ENCODE measurements at places on chromosomes 1 and 21. TPM values are rescaled to one million over a fixed set of nuclear protein-coding genes. Genes with fewer than 3 reads are reported as not detected.
A peak's percentile ranks its signal among the peaks of the same experiment; 100 is the strongest.

The KPRP gene
- not detected for total RNA-seq

The WNT3A gene
- not detected for total RNA-seq

The MAP3K7CL gene
- 0.92 TPM for total RNA-seq

The GNG4 gene
- total RNA-seq: 0.43 TPM

The TMEM51 gene
- 48.1 TPM for total RNA-seq

The UHMK1 gene
- total RNA-seq: 37.6 TPM

The SEMA6C gene
- total RNA-seq: 2.2 TPM

The IKBKE gene
- 22.3 TPM for total RNA-seq

The FNBP1L gene
- total RNA-seq: 37.6 TPM

DNA sequence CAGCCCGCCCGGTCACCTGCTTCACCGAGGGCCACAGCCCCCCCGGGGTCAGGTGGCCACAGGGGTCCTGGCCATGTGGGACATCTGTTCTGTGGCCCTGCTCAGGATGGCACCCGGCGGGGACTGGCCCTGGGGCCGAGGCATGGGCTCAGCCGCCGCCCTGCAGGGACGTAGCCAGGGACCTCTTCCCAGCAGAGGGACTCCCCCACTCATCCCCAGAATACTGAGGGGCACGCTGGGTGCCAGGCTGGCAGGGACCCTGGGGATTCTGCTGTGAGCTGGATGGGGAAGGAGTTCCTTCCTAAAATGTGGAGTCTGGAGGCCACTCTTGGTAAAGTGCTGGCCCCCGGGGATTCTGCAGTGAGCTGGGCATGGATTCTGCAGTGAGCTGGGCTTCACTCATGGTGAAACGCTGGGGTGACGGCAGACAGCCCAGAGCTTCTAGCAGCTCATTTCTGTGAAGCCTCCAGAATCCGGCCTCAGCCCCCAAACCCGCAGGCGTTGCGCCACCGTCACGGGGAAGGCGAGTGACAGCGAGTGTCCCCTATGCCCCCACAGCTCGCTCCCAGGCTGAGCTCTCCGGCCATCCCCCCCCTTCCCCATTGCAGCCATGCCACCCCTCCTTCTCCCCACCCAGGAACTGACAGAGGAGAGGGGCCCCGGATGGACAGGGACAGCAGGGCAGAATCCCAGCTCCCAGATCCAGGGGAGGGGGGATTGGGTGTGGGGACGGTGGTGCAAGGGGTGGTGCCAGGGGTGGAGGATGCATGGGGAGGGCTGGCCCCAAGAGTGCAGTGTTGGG is 1.4 kb downstream of the ITGB2 start:
- DNase-seq: no peak

GRCh38 chr1:165857046-165857801 is 29.8 kb downstream of the UCK2 start:
- DNase-seq: peak; percentile 68

GRCh38 chr1:5477716-5478115 is 514.5 kb downstream of the NPHP4 start:
- no peak for DNase-seq

GRCh38 chr1:59697150-59697800 is 117.5 kb upstream of the HOOK1 start:
- DNase-seq: no peak

- no peak for DNase-seq
Observed at GRCh38 chr21:45010096-45010495, 64.3 kb upstream of the ADARB1 start.

DNA sequence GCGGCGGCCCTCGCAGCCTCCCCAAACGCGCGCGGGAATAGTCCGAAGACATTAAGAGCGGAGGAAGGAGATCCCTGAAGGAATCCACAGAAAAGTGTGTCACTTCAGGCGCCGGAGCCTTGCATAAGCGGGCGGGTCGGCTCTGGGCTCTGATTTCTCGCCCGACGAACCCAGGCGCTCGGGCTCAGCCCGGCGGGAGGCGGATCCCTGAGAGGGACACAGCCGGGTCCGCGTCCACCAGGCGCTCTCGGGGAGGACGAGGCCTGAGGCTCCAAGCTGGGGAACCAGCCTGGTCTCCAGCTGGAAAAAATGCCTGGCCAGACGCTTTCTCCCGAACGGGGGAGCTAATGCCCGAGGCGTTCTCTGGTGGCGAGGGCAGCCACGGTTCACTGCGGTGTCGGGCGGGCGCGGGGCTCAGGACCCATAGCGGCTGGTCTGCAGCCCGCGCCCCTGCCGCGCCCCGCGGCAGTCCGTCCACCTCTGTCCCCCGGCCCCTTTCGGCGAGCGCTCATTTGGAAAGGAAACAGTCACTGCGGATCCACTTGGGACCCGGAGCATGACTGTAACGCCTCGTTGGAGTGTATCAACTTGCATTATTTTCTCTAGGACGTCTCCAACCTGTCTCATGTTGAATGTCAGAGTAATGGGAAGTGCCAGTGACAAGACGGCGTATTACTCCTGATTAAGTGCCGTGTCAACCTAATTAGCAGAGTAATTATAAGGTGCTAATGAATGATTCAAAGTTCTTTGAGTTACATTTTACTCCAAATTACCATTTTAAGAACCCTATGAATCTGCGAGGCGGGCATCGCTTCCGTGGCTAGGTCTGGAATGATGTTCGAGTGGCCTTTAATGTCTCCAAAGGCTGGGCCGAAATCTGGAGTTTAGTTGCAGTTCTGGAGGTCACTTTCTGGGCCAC is 1.6 kb upstream of the BARHL2 start:
- no peak for DNase-seq

DNA sequence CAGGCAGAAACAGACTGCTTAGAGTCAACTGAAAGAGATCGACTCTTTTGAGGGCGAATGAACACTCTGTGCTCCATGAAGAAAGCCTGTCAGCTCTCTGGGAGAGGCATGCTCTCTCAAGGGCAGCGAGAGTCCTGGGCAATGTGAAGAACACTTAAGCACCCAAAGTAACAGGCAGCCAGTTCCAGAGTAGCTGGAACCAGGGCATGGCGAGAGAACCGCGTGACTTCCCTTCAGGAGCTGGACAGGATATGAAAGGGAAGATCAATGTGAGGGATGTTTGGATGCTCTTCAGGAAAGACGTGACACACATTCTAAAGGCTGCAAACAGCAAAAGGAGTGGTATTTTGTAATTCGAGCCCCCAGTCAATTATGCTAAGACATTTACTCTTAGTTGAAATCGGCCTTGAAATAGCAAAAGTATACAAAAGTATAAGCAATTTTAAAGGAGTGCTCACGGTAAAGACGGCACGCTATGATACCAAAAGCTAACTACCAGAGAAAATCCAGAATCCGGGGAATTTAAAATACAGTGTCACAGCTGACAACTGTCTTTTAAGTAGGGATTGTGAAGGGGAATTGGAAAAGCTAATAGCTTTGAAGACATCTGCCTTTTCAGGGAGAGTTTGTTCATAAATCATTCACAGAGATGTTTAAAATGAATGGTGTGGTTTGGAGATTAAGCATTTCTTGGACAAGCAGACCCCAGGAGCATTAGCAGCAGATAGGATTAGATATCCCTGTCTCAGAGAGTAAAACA is 20.8 kb downstream of the ADAMTS5 start:
- DNase-seq: no peak

DNA sequence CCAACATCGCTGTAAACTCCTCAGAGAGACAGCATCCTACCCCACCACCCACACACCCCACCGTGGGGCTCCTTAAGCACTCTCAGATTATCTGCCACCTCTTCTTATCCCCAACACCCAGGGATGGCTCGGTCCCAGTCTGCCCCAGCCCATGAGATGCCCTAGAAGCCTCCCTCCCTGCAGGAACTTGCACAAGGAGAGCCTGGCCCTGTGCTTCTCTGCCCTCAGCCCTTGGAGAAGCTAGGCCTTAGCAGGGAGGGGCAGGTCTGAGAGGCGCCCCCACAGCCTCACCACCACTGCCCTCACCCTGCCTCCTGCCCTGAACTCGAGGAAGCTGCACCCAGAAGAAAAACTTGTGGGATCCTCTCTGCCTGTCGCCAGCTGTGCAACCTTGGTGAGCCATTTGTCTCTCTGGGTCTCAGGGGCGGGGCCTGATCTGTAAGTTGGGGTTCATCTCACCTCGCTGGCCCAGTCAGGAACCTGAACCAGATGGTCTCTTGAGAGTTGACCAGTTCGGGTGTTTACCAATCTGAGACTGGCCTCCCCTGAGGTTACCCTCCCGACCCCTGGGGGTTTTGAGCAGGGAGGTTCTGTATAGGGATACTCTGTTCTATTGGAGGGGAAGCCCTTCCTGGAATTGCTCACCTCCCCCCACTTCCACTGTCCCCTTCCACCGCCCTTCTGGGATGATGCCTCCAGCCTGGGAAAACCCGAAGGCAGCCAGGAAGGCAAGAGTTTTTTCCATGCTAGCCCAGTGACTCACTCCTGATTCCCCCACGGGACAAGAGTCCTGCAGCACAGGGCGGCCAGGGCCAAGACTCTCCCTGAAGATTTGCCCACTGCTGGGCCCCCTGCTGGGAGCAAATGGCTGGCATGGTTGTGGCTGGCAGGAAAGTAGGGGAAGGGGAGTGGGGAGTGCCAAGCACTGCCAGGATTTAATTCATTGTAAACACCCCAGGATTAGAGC is at the start of gene S100A3:
TSS of gene S100A3 (minus strand) at position 537 of the 967 bp plus-strand sequence. CDS start 773 bp downstream, outside the sequence.
- DNase-seq: peak; percentile 82

DNA sequence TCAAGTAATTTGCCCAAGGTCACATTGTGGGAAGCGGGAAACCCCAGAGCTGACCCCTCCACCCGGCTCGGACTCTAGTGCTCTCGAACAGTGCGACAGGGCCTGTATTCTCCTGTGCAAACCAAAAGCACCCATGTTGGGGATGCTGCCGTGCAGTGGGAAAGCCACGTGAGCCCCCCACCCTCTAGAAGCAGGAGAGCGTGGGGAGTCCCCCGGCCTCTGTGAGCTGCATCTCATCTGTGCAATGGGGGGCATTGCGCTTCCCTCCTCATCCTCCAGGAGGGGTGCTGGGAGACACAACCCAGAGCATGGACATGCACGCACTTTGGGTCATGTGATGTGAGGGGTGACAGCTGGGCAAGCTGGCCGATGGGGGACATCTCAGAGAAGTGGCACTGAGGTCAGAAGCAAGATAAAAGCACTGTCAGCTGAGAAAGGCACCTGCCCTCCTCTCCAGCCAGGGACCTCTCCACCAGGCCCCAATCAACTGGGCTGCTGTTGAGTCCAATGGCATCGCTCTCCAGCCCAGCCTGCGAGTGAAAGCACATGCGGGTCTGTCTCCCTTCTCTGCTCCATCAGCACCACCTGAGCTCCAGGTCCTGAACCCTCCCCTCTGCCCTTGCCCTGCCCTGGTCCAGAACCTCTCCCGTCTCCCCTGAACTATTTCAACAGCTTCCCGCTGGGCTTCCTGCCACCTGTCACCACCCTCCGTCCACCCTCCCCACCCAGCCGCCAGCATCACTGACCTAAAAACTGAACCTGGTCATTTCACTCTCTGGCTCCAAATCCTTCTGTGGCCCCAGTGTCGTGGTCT is 76.4 kb upstream of the IFFO2 start:
- no peak for DNase-seq

- no peak for DNase-seq
Observed at GRCh38 chr1:228181645-228182034, 16.0 kb downstream of the IBA57 start.

- DNase-seq: peak; percentile 85
Observed at GRCh38 chr1:56516539-56517252, 62.7 kb downstream of the PLPP3 start.

- DNase-seq: no peak
Observed at GRCh38 chr1:221347706-221348105, 394.2 kb downstream of the DUSP10 start.

- no peak for DNase-seq
Observed at GRCh38 chr1:31818206-31818605, 2.4 kb upstream of the SPOCD1 start.

- DNase-seq: no peak
Observed at GRCh38 chr1:88075813-88076212, 608.3 kb upstream of the PKN2 start.

- no peak for DNase-seq
Observed at GRCh38 chr1:208047476-208047934, 136.6 kb upstream of the CD34 start.

DNA sequence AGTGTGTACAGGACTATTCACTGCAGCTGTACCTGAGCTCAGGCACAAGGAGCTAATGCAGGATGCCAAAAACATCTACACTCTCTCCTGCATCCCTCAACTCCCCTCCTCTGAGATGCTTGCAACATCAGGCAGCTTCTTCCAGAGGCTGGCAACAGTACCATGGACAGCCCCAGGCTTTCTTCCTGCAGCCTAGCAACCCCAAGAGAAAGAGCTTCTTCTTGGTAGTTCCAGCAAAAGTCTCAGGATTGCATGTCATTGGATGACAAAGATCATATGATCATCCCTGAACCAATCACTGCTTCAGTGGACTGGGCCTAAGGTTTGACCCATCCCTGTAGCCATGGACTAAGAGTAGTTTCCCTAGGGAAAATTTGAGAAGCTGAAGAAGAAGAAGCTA is 46.7 kb downstream of the CAMK2N1 start:
- DNase-seq: no peak

DNA sequence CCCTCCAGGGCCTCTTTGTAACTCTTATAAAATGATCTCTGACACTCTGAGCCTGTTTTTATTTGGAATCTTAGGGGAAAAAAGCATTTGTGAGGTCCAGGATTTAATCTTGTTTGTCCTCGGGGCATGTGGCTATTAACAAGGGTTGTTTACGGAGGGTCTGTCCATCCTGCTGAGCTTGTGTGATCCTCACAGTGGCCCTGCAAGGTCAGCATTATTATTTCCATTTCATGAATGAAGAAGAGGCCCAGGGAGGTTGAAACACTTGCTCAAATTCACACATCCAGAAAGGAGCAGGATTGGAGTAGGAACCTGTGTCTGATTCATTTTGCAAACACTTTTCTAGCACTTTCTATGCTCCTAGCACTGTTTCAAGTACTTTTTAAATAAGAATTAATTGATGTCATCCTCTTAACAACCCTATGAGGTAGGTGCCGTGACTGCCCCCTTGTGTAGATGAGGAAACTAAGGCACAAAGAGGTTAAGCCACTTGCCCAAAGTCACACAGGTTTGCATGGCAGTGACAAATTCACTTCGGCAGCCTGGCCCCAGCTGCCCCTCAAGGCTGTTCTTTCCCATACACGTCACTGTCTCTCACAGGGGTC is 178.9 kb downstream of the MIS18A start:
- DNase-seq: no peak

GRCh38 chr1:229759037-229759435 is 133.0 kb downstream of the URB2 start:
- no peak for DNase-seq

- DNase-seq: no peak
Observed at GRCh38 chr1:109840011-109840629, 70.5 kb upstream of the CSF1 start.

DNA sequence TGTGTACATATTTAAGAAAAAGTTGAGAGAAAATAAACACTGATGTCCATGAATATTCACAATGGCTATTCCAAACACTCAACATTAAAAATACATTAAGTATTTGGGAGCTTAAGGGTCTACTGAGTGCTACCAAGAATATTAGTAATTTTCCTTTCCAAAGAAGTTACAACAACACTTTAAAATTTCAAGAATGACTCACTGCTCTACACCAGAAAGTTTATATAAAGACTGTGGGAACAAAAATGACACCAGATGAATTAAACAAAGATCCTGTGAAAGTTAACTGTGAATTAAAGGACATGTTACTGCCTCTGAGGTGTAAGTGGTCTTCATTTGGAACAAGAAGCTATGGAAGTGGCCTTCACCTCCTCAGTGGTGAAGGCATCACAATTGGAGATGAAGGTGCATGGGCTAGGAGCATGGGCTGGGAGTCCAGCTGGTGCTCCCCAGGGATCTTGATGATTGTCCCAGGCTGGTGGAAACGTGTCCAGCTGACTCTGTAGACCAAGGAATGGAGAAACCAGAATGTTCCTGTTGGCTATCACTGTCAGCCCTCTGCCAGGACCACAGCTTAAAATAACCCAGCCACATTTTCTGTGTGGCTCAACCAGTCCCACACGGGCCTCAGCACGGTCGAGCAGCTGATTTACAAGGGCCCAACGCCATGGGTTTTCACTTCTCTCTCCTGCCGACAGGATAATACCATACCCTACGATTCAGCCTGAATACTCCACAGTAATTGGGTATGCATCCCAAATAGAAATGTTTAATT is 28.8 kb downstream of the TAF5L start:
- DNase-seq: no peak

Data from epithelial cell of proximal tubule (primary cell).